PC-3 (cell line): ENCODE measurements at places on chromosomes 5 and 9. TPM values are rescaled to one million over a fixed set of nuclear protein-coding genes. Genes with fewer than 3 reads are reported as not detected.

Gene CDH6
- total RNA-seq, result 1.8 and 1.9 TPM in 2 replicates

DNA sequence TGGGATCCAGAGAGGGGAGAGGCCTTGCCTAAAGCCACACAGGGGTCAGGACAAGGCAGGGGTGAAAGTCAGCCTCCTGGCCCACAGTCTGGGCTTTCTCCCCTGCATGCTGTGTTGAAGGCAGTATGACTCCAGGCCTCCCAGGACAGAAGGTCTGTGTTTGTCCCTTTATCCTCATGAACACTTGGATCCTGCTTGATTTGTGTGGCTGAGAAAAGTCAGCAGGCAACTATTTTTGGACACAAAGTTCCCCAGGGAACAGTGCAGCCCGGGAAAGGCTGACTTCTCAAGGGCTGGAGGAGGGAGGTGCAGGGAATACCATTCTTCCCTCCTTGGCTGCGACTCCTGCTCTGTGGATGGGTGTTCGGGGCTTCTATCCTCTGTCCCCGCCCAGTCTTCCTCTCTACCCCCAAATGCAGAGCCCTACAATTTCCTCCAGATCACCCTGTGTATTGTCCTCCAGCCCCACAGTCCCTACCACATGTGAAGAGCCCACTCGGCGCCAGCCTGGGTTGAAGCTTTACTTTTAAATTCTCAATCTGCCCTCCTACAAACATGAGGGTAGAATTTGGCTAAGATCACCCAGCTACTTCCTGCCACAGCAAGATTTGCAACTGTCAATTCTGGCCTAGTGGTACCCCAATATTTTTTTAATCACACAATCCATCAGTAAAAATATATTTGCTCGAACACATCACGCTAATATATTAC is 4.1 kb downstream of the AKNA start:
- DNase-seq, result no peak

DNA sequence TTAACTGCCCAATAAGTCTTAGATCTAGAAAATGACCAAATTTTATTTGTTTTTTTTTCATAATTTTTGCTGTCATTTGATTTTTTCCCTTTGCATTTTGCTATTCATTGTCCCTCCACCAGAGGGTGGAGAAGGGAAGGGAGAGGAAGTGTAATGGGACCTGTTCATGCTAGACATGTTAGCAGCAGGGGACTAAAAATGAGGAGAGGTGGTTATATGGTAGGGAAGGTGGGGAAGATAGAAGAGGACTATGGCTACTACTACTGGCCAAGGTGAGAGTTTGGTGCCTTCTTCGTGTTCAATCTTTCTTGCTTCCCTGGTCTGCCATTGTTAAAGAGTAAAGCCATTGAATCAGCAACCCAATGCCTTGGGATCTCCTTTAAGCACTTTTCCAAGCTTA is 6.4 kb downstream of the GRIA1 start:
- peak; percentile 57 for DNase-seq

Gene PIP5KL1
- 5.1 and 5.4 TPM in 2 replicates for total RNA-seq

Gene TXNDC8
- not detected in 2 replicates for total RNA-seq

- peak; percentile 42 for DNase-seq
Observed at GRCh38 chr5:176501333-176501732, 35.9 kb downstream of the RNF44 start.

Gene ELOVL7
- 0.69 and 1.2 TPM in 2 replicates for total RNA-seq

GRCh38 chr9:130172161-130172857 is at the start of gene NCS1:
NCS1 (plus strand) TSS chr9:130172404; CDS start chr9:130172664, 260 bp downstream.
- peak; percentile 38 for DNase-seq

Gene GEMIN5
- 19.8 and 28.2 TPM in 2 replicates for total RNA-seq

GRCh38 chr5:150034662-150035061 is 34.1 kb downstream of the HMGXB3 start:
- DNase-seq, result no peak

Gene ZDHHC12
- total RNA-seq, result 82.4 and 86.1 TPM in 2 replicates

Gene PLEKHG4B
- total RNA-seq, result 1.2 and 1.4 TPM in 2 replicates

GRCh38 chr9:125106285-125106893 is 36.9 kb downstream of the SCAI start:
- peak; percentile 33 for DNase-seq

Gene AJM1
- 1.4 and 2.6 TPM in 2 replicates for total RNA-seq

DNA sequence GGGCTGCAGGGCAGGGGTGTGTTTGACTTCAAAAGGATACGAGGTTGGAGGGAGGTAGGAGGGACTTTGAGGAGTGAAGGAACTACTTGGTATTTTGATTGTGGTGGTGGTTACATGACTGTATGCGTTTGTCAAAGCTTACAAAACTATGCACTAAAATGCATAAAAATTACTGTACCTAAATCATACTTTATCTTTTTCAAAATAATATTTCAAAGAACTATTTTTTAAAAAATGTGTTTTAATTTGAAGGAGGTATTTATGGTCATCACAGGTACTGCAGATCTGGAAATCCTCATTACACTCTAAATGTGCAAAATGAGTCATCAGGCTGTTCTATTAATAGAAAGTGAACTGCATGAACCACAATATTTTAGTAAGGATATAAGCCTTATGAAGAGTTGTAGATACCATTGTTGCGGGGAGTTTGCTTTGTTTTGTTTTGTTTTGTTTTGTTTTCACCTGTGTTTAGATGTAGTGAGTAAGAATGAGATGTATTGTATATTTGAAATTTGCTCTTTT is 116.9 kb downstream of the ARRDC3 start:
- DNase-seq, result peak; percentile 61

GRCh38 chr9:113888336-113888735 is 12.2 kb downstream of the ZNF618 start:
- DNase-seq, result no peak

DNA sequence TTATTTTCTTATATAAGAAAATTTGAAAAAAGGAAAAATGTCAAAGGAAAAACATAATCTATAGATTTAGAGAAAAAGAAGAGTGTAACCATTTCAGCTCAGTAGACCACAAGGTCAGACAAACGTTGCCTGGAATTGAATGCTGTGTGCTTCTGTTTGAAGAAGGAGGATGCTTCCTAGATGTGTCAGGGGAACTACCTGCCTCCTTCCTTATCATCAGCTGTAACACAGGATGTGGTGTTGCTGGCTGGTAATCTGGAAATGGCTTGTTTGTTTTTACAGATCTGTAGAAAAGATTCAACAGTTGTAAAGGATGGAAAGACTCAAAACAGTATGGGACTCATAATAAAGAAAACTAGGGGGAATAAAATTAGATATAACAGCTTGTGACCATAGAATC is 160.7 kb upstream of the MEF2C start:
- peak; percentile 89 for DNase-seq

DNA sequence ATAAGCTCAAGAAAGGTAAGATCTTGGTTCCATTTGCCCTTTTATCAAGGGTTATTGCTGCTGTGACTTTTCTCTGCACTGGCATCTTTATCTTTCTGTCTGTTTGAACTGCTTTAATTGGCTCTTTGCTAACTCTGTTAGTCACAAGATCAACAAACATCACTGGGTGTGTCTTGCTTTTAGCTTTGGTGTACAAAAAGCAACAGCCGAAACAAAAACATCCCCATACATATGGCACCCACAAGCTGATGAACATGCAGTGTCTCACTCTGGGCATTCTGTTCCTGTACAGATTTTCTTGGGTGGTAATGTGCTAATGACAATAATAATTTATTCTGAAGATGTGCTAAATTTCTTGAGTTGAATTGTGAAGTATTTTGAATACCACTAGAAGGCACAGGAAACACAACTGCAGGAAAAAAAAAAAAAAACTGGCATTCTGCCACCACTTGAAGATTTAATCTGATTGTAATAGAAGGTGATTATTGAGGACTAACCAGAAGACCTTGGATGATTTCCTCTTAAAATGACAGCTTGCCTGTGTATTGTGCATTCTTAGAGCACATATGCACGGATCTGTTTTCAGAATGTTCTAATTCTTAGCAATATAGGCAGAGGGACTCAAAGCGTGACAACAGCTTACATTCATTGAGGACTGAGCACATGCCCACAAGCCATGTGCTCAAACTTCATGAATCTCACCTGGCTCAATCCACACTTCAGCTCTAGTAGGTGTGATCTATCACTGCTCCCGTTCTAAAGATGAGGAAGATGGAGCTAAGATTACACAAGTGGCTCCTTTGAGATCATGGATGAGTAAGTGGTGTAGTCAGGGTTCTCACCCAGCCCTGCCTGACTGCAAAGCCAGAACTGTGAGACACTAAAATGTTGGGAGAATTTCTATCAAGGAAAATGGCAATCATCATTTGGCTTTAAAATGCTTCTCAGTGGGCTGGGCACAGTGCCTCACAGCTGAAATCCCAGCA is 96.4 kb downstream of the EBF1 start:
- peak; percentile 77 for DNase-seq

- no peak for DNase-seq
Observed at GRCh38 chr5:68214482-68215207, 911 bp upstream of the PIK3R1 start.

Gene GPR150
- 0.35 TPM in 1 of 2 replicates, not detected in the other for total RNA-seq

DNA sequence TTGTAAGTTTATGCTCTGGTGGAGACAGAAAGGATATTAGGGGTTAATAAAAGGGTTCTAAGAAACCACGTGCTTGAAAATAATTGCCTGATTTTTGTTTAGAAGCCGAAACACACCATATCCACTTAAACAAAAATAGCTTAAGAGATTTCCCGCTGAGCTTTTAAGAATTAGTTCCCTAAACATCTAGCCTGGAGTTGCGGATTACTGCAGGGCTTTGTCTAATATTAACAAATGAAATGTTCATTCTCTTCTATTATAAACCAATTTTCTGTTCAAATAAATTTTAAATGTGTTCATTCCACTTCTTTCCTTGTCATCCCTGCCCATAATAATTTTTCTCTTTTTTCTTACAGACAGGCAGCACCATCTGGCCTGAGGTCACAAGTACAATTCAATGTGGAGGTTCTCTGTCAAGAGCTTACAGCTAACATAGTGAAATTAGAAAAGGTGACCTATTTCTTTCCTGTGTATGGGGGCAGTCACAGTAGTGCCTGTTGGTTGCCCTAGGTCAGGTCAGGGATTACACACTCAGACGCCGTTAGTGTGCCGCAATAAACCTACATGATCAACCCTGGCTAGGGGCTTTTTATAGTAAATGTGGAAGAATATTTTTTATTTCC is 65.3 kb downstream of the GRAMD2B start:
- no peak for DNase-seq

Gene PLAC8L1
- 0.95 TPM in 1 of 2 replicates, not detected in the other for total RNA-seq

Gene PALM2AKAP2
- 0.22 and 1.2 TPM in 2 replicates for total RNA-seq

DNA sequence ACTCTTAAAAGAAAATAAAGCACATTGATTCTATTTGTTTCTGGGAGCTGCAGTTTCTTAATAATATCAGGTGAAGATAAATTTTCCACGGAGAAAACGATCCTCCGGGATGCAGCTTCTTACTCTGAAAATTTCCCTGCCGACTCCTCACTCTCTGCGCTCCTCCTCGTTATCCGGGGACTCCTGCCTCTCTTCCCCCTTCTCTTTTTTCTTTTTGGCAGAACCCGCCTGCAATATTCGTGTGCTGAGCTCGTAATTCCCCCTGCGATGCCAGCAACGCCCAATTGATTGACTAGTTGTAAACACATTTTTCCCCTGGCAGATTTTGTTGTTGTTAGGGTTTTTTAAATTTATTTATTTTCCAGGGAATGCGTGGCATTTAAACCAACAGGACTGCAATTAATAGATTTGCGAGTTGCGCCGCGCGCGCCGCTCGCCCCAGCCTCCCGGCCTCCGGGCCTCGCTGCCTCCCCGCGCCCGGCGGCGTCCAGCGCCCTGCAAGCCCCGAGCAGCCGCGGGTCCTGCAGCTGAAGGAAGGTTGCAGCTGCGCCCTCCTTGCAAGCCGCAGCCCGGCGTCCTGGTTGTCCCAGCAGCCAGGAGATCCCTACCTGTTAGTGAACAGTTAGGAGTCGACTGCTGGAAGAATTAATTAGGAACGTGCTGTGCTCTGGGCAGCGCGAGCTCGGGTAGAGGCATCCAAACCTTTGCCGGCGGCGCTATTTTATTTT is 2.2 kb downstream of the NTNG2 start:
- no peak for DNase-seq

Gene SOHLH1
- not detected in 2 replicates for total RNA-seq

Gene PLCXD3
- total RNA-seq, result 5.0 TPM in 2 replicates

Gene TMCO6
- 12.7 and 16.5 TPM in 2 replicates for total RNA-seq

DNA sequence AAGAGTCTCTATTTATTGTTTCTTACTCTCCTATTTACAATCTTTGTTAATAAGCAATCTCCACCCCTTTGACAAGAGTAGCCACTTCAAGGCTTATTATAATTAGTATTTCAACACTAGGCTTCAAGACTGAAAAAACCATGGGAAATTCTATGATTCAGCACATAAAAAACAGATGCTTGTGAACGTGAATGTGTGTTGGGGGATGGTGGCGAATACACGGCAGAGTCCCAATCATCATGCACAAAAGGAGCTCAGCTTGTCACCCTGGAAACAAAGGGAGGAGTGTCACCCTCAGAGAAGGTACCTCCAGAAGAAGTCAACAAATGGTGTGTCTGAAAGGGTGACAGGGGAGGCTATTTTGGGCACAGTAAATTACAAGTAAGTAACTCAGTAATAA is 157.2 kb upstream of the RETREG1 start:
- no peak for DNase-seq

Gene ASPN
- not detected in 2 replicates for total RNA-seq

DNA sequence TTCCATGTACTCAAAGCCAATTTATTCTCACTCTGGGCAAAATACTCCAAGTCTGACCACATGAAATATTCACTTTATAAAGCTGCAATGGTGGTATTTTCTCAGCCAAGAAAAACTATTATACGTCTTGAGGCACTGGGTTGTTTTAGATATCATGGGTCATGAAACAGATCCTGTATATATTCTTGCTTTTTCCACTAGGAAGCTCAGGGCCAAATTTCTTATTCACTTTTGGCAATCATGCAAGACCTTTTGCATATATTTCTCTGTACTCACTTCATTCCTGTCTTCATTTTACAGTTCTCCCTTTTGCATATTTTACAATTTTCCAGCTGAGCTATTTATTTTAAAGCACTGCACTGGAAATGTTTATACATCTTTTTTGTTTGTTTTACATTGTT is 49.8 kb downstream of the GABBR2 start:
- DNase-seq, result peak; percentile 6

DNA sequence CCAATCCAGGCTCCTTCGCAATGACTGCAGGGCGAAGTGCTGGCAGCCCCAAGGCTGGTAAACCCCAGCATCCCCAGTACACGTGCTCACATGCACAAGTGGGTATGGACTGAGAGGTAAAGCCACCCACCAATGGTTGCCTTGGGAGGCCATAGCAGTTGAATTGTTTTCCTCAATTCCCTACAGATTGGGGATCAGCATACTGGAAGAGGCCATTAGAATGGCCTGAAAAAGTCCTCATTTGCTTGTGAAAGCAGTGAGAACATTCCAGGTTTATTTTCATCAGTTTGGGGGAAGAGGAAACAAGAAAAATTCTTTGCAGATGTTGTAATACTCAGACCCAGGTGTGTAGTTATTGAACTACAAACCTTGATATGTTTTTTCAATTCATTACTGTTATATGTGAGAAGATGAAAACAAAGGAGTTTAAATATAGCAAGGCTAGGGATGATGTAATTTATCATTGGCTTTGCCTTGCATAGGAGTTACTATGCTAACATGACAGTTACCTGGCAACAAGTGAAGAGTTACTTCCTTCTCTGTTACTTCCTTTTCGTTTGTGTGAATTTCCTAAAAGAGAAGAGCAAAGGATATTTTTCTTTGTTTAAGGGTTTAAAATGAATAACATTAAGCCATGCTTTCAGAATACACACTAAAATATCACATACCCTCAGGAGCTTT is 36.4 kb downstream of the MTMR12 start:
- DNase-seq, result no peak

- peak; percentile 32 for DNase-seq
Observed at GRCh38 chr5:33816791-33817190, 75.0 kb downstream of the ADAMTS12 start.
